Inflammatory macrophage (primary cell): ENCODE measurements at places on chromosomes 5 and 9.

DNA sequence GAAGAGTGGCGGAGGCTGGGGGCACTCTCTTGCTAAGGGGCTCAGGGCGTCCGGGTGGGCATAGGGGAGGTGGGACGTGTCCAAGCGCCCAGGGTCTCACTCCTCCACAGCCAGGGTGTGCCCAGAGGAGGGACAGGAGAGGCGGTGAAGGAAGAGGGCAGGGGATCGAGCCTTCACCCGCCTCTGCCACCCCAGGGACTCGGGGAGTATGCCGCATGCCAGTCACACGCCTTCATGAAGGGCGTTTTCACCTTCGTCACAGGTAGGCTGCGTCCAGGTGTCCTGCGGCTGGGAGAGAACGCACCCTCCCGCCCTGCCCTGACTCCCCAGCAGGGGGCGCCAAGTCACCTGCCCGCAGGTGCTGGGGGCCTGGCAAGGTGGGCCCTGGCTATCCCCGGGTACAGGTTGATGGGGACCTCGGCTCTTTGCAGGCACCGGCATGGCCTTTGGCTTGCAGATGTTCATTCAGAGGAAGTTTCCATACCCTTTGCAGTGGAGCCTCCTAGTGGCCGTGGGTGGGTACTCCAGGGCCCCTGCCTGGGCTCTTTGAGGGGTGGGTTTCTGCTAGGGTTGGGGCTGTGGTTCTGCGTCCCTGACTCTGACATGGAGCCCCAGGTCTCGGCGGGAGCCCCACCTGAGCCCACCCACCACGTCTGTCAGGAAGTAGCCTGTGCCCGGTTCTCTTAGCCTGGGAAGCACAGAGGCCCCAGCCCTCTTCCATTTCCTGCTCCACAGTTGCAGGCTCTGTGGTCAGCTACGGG lies 552 bp downstream of the TMEM141 start:
- peak; percentile 52 for DNase-seq

- DNase-seq, result peak; percentile 96
Measured at GRCh38 chr9:129343424-129344375, 165.6 kb upstream of the IER5L start.

DNA sequence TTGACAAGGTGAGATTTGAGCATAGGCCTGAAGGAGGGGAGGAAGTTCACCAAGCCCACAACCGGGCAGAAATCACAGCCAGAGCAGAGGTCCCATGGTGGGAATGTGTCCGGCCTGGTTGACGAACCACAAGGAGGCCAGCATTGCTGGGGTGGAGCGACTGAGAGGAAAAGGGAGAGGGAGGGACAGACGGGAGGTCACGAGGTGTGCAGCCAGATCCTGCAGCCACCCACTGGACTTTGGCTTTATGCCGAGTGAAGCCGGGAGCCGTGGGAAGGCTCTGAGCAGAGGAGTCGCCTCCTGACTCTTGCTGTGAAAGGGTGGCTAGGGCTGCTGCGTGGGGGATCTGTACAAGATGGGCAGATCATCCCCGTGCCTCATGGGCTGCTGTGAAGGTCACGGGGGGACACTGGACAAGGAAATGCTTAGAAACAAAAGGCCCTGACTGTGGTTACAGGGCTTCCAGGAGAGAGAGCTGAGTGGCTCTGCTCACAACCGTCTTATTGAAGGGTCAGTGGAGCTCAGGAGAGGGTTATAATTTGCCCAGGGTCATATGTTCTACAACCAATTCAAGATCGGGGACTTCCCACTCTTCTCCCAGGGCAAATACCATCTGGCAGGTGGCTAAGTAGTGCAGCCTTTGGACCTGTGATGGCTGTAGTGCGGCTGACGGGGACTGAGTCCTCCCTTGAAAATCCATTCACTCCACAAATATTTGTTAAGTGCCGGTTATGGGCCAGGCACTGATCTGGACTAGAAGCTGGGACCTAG lies 15.6 kb upstream of the CD74 start:
- no peak for DNase-seq

GRCh38 chr9:91842358-91843049 lies 107.5 kb downstream of the ROR2 start:
- DNase-seq, result no peak

- DNase-seq, result no peak
Measured at GRCh38 chr5:133993185-133993936, 11.4 kb downstream of the VDAC1 start.

GRCh38 chr9:95736891-95737522 lies 138.5 kb upstream of the ERCC6L2 start:
- no peak for DNase-seq

DNA sequence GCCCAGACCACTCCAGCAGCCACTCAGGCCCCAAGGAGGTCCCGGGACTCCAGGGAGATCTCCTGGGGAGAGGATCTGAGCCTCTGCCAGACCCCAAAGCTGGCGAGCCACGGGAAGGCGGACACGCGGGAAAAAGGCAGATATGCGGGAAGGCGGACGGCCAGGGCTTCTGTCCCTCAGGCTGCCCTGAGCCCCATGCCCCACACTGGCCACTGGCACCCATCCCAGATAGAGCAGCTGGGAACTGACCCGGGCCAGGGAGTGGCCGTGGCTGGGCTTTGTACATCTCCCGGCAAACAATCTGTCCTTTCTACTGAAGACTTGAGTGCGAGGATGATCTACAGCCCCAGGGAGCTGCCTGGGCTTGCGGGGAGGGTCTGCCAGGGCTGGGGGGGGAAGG lies 21.1 kb upstream of the NOTCH1 start:
- DNase-seq, result no peak

GRCh38 chr5:135466178-135467050 lies 14.3 kb upstream of the TIFAB start:
- DNase-seq, result peak; percentile 78

- DNase-seq, result no peak
Measured at GRCh38 chr9:15276328-15276938, 30.6 kb downstream of the TTC39B start.

DNA sequence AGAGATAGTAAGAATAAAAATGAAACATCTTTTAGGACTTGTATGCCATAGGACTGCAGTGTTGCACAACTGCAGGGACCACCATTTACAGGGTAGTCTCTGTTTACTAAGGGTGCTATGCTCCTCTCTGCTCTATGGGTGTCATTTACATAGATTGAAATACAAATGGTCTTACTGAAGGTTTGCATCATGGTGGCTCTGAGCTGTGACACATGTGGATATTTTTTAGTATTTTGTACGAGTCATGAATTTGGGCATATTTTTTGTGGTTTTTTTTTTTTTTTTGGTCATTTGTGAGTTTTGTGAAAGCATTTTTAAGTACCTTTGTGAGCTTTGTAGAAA lies 47.4 kb downstream of the CSNK1G3 start:
- no peak for DNase-seq

GRCh38 chr5:31598640-31599611 lies 40.0 kb upstream of the PDZD2 start:
- peak; percentile 20 for DNase-seq

DNA sequence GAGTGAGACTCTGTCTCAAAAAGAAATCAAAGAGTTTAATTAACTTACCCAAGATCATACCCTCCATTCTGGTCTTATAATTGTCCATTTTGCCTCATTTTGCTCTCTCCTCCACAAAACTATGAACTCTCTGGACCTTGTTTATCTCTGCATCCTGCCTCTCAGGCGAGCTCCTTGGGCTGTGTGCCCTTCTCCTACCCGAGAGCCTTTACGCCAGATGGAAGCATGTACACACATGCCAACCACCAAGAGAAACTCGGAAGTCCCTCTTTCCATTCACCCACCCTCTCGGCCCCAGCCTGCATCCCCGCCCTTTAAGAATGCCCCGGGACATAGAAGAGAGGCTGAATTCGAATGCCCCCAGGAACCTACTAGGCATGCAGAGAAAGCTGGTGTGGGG lies 25.9 kb downstream of the CPLX2 start:
- no peak for DNase-seq

DNA sequence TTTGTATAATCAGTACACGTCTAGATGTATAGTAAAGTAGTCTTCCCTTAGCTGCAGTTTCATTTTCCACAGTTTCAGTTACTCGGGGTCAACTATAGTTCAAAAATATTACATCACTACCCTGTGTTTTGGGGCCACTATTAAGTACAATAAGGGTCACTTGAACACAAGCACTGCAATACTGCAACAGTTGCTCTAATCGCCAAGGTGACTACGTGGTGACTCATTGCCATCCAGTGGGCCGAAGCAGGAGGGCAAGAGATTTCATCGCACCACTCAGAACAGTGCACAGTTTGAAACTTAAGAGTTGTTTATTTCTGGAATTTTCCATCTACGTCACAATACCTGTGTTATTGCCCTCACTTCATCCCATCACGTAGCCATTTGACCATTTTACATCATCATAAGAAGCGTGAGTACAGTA lies at the start of gene ARL14EPL:
TSS of gene ARL14EPL (plus strand) at position 379 of the 424 bp plus-strand sequence. CDS start 18,994 bp downstream, outside the sequence.
- peak; percentile 74 for DNase-seq

DNA sequence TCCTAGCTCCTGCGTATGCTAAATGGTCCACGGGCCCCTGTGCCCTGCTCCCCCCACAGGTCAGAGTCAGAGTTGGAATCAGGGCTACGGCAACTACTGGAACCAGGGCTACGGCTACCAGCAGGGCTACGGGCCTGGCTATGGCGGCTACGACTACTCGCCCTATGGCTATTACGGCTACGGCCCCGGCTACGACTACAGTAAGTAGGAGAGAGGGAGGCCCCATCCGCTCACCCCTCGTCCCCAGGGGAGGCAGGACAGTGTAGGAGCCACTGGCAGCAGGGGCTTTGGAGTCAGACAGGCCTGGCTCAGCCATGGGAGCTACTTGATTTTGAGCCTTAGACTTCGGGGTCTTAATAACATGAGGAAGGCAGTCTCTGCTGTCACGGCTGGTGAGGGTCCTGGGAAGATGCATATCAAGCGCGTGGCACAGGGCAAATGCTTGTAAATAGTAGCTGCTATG lies 5.8 kb downstream of the HNRNPAB start:
- DNase-seq, result no peak

DNA sequence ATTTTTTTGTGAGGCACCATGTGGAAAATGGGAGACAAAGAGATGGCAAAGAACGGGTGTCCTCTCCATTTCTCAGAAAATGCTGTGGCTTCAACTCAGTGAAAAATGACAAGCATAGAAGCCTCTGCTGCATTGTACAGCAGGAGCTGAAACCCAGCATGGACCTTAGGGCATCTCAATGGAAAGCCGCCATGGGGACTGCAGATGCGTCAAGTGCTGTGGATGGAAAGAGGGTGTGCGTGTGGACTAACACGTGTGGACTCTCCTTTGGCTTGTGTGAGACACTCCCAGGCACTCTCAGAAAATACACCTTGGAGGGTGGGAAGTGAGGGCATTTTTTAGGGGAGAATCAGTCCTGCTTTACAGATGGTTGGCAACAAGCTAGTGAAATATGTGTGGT lies 2.2 kb upstream of the GLRX start:
- no peak for DNase-seq
